ENCODE measurements at places on chromosomes 1 and 21. TPM values are rescaled to one million over a fixed set of nuclear protein-coding genes. Genes with fewer than 3 reads are reported as not detected.

DNA sequence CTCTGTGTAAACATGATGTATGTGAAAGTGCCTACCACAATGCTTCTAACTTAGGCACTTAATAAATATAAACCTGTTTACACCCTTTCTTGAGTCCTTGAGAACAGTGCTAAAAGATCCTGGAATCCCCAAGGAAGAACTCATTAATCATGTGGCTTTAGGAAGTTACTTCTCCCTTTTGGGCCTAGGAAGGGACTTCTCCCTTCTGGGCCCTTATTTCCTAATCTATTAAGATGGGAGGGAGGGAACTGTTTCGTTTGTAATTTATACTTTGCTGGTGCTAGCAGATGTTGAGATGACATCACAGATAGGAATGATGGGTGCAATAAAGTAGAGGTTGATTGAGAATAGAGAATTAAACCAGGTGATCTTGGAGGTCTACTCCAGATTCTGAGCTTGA is 1.2 kb downstream of the BTF3L4 start:
- no peak for DNase-seq

DNA sequence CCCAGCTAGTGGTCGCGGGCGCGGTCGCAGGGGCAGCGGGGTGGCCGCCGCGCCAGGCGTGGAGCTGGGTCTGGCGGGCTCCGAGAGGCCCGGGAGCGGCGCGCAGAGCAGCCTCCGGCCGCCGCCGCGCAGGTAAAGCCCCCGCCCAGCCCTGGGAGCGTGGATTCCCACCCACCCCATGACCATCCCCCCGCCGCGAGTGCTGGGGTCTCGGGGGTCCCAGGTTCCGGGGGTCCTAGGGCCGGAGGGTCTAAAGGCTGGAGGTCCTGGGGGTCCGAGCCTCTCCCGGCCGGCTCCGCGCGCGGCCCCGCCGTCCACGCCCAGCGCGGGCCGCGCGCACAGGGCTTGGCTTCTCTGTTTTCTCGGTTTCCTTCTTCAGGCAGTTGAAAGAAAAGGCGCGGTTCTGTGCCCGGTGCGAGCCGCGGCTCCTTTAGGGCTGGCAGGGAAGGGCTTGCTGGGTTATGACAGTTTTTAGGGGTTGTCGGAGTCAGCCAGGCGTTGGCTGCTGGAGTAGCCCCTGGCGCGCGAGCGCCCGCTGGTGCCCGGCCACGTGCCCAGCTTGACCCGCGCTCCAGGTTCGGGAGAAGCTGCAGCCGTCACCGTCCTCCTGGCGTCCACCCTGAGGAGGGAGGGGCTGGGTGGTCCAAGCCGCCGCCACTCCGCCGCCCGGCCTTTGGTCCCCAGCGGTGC is 359 bp downstream of the LRRC3 start:
- peak; percentile 57 for DNase-seq

The EVI5 gene
- total RNA-seq = 0.35 TPM

The SPOCD1 gene
- total RNA-seq = 0.08 TPM
